Stimulated activated CD8-positive, alpha-beta memory T cell treated with anti-CD3 and anti-CD28 coated beads, Interleukin-12 subunit alpha, Interleukin-12 subunit beta, amount 100 ng/mL, for 1 hour (primary cell): ENCODE measurements at places on chromosomes 3 and 15.
A peak's percentile ranks its signal among the peaks of the same experiment; 100 is the strongest.

GRCh38 chr15:74369084-74369745 is 1.8 kb upstream of the CYP11A1 start:
- no peak for DNase-seq

DNA sequence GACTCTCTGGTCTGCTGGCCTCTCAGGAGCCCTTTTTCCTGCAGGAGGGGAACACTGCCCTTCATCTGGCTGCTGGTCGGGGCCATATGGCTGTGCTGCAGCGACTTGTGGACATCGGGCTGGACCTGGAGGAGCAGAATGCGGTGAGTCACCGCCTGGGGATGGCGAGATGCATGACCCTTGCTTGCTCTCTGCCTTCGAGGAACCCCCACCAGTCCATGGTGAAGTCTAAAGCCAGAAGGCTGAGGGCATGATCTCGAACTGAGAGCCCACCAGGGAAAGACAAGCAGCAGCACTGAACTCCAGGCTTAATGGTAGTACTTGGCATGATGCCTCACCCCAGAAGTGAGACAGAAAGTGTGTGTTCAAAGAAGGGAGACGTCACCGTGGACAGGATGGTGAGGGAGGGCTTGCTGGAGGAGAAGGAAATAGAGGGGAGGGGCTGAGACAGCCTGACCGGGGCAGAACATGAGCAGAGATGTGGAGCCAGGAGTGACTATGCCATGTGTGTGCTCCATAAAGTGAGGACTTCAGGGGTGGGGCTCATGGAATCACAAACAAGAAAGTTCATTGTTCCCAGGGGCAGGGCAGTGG is 19.2 kb downstream of the ANKDD1A start:
- DNase-seq: no peak

DNA sequence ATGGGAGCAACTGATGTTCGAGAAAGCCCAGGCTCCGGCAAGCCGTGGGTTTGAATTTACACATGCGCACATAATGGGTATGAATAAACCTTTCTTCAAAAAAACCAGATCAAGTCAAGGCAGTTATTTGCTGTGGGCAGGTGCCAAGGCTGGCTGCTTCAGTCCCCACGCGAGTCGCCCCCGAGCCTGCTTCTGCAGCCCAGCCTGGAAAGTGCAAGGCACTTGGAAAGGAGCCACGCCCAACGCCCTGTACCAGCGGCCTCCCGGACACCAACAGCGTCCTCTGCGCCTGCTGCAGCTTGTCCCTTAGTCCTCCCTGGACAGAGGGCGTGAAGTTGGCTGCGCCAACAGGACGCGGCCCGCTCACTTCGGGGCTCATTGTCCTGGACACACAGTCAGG is 68.9 kb downstream of the KLF15 start:
- DNase-seq: no peak

DNA sequence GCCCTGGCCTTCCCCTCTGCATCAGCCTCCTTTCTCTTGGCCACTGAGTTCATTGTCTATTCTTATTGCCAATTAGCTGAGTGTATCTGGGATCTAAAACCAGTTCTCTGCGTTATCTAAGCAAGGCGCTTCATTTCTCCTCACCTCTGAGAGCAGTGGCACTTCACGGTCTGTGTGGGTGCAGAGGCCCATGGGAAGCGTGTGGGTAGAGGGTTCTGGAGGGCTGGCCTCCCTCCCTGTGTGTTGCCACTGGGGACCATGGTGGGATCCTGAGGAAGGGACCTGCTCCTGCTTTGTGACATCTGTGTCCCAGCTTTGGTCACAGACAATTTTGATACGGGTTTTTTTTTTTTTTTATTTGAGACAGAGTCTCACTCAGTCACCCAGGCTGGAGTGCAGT is 32.7 kb downstream of the EDEM1 start:
- no peak for DNase-seq

DNA sequence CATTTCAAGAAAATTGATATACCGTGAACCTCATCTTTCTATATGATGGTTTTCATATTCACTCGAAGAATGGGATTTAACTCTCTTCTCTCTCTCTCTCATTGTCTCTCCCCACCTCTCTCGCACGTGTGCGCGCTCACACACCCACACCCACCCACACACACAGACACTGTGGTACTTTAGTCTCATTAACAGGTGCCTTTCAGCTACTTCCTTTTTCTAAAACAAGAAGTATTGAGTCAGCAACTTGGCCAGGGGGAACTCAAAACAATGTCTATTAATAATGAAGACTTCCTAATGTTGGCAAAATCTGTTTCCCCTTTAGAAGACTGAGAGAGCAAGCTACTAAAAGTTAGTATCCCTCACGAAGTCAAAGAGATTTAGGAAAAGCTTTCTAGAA is 150.7 kb downstream of the TMCO5A start:
- no peak for DNase-seq

- no peak for DNase-seq
These were observed 595.4 kb downstream of the CADM2 start for GRCh38 chr3:85554153-85554552.

GRCh38 chr3:4467522-4467867 is 426 bp upstream of the SUMF1 start:
- no peak for DNase-seq

DNA sequence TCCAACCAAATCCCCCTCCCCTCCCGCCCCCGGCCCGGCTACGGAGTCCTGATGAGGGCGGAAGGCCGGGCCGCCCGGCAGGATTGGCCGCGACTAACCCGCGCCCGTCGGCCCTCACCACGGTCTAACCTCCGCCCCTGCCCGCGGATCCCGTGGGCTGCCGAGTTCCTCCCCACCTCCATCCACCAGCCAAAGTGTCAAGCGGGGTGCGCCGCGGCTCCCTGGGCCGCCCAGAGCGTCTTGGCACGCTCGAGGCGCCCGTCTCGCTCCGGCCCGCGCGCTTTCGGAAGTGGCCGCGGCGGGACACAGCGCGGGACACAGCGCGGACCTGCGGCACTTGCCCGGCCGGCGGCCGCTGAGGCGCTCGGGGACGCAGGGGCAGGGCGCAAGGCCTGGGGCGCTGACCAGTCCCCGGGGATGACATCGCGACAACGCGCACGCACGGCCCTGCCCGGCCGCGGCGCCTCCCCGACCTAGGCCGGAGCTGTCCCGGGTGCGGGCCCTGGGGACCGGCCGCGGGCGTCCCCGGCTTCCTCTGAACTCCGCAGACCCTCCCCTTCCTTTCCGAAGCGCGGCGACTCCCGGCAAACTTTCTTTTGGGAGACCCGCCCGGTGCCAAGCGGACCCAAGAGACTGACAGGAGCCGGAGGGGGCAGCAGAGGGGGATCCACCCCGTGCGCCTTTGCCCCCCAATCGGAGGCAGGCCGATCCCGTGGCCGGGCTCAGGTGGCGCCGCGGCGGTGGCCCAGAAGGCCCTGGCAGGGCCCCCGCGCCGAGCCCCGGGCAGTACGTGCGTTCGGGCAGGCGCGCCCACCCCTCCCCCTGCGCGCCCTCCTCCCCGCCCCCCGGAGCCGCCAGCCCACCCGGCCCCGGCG is 112.8 kb upstream of the ICE2 start:
- no peak for DNase-seq

- DNase-seq: no peak
These were observed 16.6 kb upstream of the KLF13 start for GRCh38 chr15:31309893-31310606.

- DNase-seq: no peak
These were observed 636.8 kb upstream of the KCNMB2 start for GRCh38 chr3:177899275-177900067.

DNA sequence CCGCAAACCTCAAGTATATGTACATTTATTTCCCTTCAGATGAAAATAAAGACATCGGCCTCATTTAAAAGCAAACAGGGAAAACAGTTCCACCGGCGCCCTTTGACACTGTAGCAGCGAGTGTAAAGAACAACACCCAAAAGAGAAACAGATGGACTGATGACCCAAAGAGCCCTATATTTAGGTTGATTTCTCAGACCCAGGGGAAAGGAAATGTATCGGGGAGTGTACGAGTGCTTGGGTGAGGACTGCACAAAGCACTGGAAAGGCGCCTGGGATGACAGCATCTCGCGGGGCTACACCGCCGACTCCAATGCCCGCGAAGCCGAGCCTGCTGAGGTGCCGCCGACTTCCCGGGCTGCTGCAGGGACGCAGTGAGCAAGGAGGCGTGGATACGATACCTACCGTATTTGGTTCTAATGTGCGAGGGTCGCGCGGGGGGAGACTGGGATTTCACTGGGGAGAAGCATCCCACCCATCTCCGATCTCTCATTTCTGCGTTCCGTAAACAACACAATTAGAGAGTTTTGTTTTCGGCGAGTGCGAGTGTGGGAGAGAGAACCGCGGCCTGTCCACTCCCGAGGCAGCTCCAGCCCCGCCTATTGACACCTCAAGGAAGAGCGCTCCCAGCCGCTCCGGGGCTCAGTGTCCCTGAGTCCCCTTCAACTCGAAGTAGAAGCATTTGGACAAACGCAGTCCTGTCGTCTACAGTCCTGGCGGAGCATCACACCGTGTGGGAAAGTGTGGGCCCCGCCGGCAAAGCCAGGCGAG is 2.0 kb downstream of the MECOM start:
- no peak for DNase-seq

- no peak for DNase-seq
These were observed 14.8 kb downstream of the BDH1 start for GRCh38 chr3:197540961-197541377.

- DNase-seq: no peak
These were observed 416.5 kb downstream of the TBL1XR1 start for GRCh38 chr3:176780766-176781165.

DNA sequence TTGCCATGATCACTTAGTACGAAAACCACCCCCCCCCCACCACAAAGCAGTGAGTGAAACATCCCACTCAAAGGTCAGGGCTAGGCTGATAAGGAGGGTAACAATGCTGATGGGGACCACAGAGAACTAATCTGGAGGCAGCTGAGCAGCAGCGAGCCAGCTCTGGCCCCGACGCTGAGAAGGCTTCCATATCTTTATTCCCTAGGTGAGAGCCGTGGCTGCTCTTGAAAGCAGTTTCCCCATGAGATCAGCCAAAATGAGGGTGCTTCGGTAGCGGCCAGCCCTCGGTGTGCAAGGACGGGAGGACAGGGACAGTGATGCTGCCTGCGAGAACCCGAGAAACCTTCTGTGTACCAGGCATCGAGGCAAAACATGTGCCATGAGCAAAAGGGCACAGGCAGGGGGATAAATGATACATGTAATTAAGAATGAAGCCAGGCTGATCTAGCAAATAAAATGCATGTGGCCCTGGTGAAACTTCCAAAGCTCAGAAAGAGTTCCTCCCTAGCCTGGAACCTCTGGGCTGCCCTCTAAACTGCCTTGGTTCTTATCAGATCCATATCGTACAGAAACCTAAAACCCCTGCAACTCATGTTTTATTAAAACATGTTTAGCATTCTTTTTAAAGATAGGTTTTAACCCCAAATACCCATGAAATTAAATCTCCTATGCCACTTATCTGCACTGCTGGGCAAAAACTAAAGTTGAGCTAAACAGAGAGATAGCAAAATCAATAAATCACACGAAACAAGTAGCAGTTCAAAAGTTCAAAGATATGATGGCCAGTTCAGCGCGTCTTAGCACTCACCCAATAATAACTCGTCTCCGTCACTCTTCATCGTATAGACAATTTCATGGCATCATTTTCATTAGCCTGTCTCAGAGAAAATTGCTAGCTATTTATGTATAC is 337.3 kb downstream of the FOXP1 start:
- DNase-seq: no peak

GRCh38 chr15:95227235-95227634 is 995.9 kb downstream of the MCTP2 start:
- DNase-seq: no peak

- no peak for DNase-seq
These were observed 26.9 kb downstream of the ABTB1 start for GRCh38 chr3:127699416-127700300.

GRCh38 chr3:39434574-39434973 is 28.1 kb downstream of the RPSA start:
- no peak for DNase-seq

- no peak for DNase-seq
These were observed 29.7 kb upstream of the NSMCE3 start for GRCh38 chr15:29299331-29299730.

- DNase-seq: no peak
These were observed 9.9 kb upstream of the ALPK3 start for GRCh38 chr15:84807228-84807627.

DNA sequence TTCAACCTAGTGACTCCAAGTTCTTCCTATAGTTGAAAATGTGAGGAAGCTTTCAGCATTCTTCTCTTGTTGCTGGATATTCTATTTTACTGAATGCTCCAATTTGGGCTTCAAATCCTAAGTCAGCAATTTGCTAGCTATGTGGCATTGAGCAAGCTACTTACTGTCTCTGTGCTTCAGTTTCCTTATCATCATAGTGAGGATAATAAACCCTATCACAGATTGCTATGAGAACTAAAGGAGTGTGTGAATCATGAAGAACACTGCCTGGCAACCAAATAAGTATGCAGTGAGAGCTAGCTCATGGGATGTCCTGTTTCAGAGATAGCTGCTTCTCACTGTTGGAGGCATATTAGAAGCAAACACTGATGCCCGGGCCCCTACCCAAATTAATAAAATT is 163.8 kb upstream of the CDIN1 start:
- DNase-seq: no peak

GRCh38 chr15:90677807-90678790 is 39.0 kb upstream of the BLM start:
- DNase-seq: no peak

- no peak for DNase-seq
These were observed 13.3 kb upstream of the IL16 start for GRCh38 chr15:81183439-81183775.

- no peak for DNase-seq
These were observed 84.1 kb downstream of the ST6GAL1 start for GRCh38 chr3:187014417-187014864.

- DNase-seq: no peak
These were observed 270.9 kb downstream of the TLE3 start for GRCh38 chr15:69826819-69827175.

- no peak for DNase-seq
These were observed 4.1 kb downstream of the TJP1 start for GRCh38 chr15:29818141-29818540.

GRCh38 chr3:141360888-141361598 is 7.3 kb upstream of the ZBTB38 start:
- no peak for DNase-seq

DNA sequence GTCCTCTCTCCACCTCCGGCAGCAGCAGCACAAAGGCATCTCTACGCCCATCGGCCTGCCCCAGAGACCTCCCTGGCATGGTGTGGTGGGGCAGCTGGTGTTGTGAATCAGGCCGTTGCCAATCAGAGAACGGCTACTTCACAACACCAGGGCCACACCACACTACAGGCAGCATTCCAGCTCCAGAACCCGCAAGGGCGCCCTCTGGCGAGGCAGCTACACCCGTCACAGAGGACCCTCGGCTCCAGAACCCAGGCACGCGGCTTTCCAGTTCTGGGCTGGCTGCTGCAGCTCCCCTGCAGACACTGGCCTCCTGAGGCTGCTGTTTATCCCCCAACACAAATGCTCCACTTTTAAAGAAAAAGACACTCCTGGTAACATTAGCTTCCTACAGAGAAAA is 127.5 kb upstream of the TOPAZ1 start:
- DNase-seq: peak; percentile 9
